ENCODE measurements at places on chromosomes 7 and 10. TPM values are rescaled to one million over a fixed set of nuclear protein-coding genes. Genes with fewer than 3 reads are reported as not detected.

DNA sequence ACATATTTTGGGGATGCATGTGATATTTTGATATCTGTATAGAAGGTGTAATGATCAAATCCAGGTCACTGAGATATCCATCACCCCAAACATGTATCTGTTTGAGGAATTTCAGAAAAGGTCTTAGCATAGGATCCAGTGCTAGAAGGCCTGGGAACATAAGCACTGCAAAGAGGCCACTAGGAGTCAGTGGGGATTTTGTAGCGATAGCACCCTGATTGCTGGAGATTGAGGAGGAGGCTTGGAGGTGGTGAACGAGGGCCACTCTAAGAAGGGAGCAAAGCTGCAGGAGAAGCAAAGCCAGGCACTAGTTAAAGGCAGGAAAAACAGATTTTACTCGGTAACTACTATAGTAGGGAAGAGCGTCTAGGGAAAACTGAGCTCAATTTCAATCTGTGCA is 324.0 kb downstream of the LHFPL3 start:
- no peaks in the 10 kb centered on the region for H3K27me3 ChIP-seq
- no peak for DNase-seq
- no peaks in the 10 kb centered on the region for H3K36me3 ChIP-seq
- no peak overlapping the region for H3K27ac ChIP-seq
- no peak overlapping the region for H3K4me3 ChIP-seq

- DNase-seq, result no peak
- H3K27me3 ChIP-seq, result peaks cover 30% of the 10 kb centered on the region
- no peak overlapping the region for H3K27ac ChIP-seq
- no peaks in the 10 kb centered on the region for H3K36me3 ChIP-seq
- H3K4me1 ChIP-seq, result peaks cover 6% of the 10 kb centered on the region
Measured at GRCh38 chr7:95609277-95609971, 13.1 kb upstream of the PDK4 start.

DNA sequence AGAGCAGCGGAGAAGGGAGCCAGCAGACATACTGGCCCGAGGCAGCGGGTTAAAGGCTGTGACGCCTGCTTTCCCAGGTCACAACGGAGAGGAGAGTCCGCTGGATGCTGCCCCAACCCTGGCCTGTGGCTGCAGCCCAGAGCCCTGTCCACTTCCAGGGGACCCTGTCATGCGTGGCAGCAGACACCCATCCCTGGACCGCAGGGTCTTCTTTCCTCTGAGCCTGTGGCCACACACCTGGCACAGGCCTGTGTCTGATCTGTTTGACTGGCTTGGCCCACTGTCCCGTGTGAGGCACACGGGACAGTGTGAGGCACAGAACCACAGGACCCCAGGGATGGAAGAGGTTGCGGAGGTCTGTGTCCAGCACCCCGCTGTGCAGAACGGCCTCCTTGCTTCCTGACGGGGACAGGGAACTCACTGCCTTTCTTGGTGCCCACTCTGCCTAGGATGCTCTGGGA is 42.4 kb downstream of the INSIG1 start:
- no peaks in the 10 kb centered on the region for H3K4me1 ChIP-seq
- DNase-seq, result no peak
- peaks cover 10% of the 10 kb centered on the region for H3K27me3 ChIP-seq
- no peak overlapping the region for H3K4me3 ChIP-seq
- H3K36me3 ChIP-seq, result no peaks in the 10 kb centered on the region

- H3K4me1 ChIP-seq, result no peaks in the 10 kb centered on the region
- no peak for DNase-seq
- H3K27ac ChIP-seq, result no peak overlapping the region
- H3K27me3 ChIP-seq, result no peaks in the 10 kb centered on the region
Measured at GRCh38 chr7:4097001-4097609, 585.0 kb upstream of the FOXK1 start.

DNA sequence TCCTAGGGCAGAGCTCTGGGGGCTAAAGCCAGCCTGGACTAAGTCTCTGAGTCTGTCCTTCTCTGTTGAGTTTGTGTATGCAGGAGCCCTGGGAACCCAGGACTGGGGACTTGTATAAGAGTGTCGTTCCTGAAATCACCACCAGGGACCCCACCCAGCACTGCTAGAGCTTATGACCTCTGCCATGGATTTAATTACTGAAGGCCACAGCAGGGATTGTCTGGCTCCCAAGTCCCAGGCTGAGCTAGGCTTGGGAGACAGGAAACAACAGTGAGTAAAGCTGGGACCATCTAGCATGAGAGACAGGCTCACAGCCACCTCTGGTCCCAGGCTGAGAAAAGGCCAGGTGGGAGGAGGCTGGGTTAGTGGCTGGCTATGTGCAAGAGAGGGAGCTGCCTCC is 1.4 kb upstream of the TSPAN15 start:
- peak; percentile 85 for DNase-seq
- H3K27ac ChIP-seq, result no peak overlapping the region
- H3K4me3 ChIP-seq, result no peak overlapping the region
- no peaks in the 10 kb centered on the region for H3K36me3 ChIP-seq
- H3K27me3 ChIP-seq, result peaks cover 24% of the 10 kb centered on the region

GRCh38 chr10:118753331-118754228 is 1.2 kb downstream of the CACUL1 start:
- H3K4me3 ChIP-seq, result peak overlapping the region; percentile 91
- H3K36me3 ChIP-seq, result no peaks in the 10 kb centered on the region
- H3K27ac ChIP-seq, result no peak overlapping the region
- DNase-seq, result no peak
- peaks cover 15% of the 10 kb centered on the region for H3K4me1 ChIP-seq
- H3K27me3 ChIP-seq, result peaks cover 27% of the 10 kb centered on the region

Gene EIF3B
- total RNA-seq, result 167 TPM

Data from neural progenitor cell (in vitro differentiated cells).